Stimulated activated CD8-positive, alpha-beta memory T cell treated with anti-CD3 and anti-CD28 coated beads, Interleukin-7, amount 100 ng/mL, for 1 hour (primary cell): ENCODE measurements at places on chromosomes 2 and 18.

GRCh38 chr18:45793264-45793965 is 32.1 kb upstream of the SIGLEC15 start:
- no peak for DNase-seq

DNA sequence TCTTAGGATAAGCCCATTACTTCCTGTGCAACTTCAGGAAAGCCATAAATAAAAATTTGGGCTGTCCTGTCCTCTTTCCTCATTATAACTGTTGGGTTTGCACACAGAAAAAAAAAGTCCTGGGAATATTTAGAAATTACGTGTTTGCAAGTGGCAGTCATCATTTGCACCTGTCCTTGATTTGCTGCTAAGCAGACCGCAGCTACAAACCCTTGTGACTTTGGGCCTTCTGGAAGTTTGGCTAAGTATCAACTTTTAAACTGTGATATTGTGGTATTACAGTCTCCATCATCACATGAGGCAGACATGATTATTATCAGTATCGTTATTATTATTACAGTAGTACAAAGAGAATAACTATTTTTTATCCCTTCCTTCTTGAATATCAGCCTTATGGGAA is 260.7 kb upstream of the SESTD1 start:
- DNase-seq: no peak

DNA sequence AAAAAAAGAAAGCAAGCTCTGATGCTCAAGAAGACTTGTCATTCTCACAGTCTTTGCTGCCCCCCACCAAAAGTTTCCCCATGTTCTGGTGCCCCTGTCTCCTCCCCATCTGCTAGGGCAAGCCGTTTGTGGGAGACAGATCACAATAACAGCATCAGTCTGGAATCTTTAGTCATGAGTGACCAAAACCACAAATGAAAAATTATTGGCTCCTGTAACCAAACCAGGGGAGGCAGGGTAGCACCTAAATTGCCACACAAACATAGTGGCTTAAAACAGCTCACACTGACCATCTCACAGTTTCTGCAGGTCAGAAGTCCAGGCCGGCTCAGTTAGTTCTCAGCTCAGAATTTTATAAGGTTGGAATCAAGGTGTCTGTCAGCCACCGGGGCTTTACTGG is 9.1 kb upstream of the B3GNT7 start:
- DNase-seq: no peak

DNA sequence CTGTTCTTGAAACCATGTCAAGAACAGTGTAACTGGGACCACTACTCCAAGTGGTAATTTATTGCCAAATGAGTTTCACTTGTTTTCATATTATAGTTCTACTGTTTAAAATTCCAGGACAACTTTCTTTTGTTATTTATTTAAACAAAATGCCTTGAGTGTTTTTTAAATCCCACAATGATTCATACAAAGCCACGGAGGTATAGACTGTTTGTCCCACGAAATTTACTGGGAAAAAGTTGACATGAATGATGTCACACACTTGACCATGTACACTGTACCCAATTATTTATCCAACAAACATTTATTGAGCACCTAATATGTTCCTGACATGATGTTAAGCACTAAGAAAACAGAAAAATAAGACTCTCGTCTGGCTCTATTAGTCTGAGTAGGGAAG is 243.9 kb upstream of the SIX2 start:
- DNase-seq: no peak

DNA sequence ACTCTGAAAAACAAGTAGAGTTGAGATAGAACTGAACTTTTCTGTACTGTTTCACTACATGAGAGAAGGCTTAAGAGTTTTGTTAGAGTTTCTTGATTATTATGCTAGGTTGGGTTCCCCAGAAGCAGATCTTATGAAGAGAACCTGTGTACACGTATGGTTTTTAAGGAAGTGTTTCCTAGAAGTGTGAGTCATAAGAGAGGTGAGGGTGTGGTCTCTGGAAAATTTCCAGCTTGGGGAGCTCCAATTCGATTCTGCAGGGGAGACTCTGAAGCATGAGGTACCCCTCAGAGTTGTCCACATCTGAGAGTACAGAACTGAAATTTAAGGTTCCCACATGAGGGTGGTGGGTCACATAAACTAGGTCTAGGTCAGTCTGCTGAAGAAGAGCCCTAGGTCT is 83.3 kb upstream of the MAP2 start:
- DNase-seq: no peak

DNA sequence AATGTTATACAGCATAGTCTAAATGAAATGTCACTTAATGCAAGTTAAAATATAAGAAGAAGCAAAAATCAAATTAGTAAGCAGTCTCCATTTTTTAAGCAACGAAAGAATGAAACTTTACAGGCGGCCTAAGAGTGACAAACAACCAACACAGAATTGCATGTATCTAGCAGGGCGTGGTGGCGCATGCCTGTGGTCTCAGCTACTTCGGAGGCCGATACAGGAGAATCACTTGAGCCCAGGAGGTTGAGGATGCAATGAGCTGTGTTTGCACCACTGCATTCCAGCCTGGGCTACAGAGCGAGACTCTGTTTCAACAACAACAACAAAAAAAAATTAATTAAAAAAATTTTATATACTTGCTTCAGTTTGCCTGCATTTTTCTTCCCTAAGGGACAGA is 16.6 kb downstream of the RBMS1 start:
- no peak for DNase-seq

DNA sequence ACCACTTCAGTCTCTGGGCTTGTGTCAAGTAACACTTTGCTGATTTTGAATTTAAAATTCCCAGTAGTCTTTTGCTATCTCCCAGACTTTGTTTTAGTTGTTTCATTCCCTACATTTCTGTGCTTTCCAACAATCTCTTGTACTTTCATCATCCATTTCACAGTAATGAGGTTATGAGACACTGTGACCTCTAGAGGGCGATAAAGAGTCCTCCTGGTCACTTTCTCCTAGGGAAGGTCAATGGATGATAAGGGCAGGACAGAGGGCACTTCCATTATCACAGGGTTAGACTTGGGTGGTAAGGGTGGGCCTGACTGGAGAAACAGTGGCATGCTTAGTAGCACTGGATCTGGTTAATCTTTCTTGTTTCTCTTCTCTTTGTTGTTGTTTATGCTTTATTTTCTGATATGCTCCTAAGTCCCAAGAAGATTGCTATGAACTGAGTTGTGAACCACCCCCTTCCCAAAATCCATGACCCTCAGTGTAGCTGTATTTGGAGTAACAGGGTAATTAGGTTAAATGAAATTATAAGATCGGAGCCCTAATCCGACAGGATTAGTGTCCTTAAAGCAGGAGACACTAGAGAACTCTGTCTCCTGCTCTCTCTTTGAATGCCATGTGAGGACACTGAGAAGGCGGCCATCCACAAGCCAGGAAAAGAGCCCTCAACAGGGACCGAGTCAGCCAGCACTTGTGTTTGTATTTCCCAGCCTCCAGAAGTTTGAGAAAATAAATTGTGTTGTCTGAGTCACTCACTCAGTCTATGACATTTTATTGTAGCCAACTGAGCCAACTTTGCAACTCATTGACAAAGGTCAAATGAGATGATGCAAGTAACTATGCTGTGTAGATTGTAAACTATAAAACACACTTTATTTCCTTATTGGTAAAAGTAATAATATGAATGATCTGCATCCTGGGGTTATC is 779.2 kb downstream of the CNTNAP5 start:
- no peak for DNase-seq
